ENCODE measurements at places on chromosomes 5 and 9.
A peak's percentile ranks its signal among the peaks of the same experiment; 100 is the strongest.

DNA sequence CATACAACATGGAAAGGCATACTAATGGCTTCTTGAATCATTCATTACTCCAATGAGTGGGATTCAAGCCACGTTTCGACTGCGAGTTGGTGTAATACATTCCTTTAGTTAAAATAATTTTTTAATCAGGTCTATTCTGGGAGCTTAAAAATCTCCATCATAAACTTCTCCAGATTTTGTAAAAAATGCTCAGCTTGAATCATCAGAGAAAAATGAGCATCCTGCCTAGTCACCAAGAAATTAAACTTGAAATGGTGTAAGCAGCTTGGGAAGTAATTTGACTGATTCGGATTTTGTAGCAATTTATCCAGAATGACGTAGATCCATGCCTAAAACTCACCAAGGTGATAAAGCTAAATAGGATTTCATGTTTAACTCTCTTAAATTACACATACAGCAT lies 165.7 kb downstream of the SLCO4C1 start:
- DNase-seq = no peak

DNA sequence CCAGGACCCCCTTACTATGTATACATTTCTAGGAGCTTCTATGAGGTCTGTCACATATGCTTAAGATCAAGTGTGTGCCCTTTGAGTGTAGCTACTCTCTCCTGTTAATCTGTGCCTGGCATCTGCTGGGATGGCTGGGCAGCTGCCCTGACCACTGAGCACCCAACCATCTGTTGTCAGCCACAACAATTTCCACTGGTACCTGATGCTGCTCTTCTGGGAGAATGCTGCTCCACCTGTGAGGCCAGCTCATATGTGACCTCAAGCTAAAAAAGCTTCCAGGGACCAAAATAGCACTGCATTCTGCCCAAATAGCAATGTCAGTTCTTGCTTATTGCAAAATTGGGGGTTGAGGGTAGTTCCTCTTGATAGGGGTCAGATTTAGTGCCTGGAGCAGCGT lies 595.6 kb downstream of the RAB3C start:
- no peak for DNase-seq

GRCh38 chr9:133917375-133917774 lies 74.7 kb downstream of the VAV2 start:
- DNase-seq = no peak

GRCh38 chr5:160262151-160263074 lies 33.1 kb downstream of the FABP6 start:
- no peak for DNase-seq

GRCh38 chr5:138077064-138077696 lies 6.7 kb upstream of the WNT8A start:
- peak; percentile 50 for DNase-seq

DNA sequence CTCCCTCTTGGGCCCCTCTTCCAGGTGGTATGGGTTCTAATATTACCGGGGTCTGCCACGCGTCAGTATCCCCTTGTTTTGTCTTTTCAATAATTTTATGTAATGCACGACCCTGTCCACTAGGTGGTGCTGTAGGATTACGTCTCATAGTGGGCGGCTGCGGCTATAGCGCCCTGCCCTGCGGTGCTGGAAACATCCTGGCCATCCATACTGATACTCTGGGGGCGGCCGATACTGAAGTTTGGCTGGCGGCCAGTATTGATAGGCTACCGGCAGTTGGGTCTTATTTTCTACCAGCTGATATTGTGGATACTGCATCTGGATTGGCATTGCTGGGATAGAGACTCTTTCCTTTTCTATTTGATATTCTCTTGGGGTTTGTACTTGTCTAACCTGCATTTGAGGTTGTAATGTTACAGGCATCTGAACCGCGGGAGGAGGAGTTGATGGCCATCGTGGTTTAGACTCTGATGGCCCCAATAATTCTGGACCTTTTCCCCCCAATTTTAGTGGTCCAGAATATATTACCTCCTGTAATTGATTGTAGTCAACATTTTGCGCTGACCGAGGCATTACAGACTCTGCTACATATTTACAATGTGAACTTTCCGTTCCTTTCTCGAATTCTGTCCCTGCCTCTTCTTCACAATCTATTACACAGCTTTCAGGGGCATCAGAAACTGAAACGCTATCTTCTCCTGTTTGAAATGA lies 3.3 kb upstream of the TMEM141 start:
- peak; percentile 69 for DNase-seq

GRCh38 chr5:59856358-59856757 lies 37.2 kb downstream of the PDE4D start:
- no peak for DNase-seq

- DNase-seq = no peak
These were observed 526 bp upstream of the GALNT10 start for GRCh38 chr5:154189819-154190594.

GRCh38 chr5:6466975-6467567 lies 18.4 kb downstream of the UBE2QL1 start:
- no peak for DNase-seq

GRCh38 chr5:102090770-102091169 lies 205.3 kb downstream of the SLCO4C1 start:
- peak; percentile 7 for DNase-seq

DNA sequence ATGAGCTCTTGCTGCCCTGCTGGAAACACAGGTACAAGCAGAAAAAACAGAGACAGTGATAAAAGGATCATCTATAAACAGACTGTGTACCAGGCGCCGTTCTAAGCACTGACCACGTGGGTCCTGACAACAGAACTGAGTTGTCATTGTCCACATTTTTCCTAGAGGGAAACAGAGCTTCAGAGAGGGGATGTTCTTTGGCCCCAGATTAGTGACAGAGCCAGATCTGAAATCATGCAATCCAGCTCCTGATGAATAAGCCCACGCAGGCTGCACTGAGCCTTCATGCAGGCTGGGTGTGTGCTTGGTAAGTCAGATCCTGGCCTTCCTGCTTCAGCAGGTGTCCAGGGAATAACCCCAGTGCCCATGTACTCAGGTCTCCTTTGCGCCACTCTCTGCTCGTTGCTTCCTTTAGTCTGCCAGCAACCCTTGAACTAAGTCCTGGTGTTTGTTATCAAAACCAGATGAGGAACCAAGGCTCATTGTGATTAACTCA lies 22.8 kb upstream of the TCF7 start:
- DNase-seq = no peak

GRCh38 chr5:94544875-94545547 lies 73.4 kb downstream of the KIAA0825 start:
- DNase-seq = no peak

GRCh38 chr9:127885508-127886281 lies 8.2 kb upstream of the AK1 start:
- no peak for DNase-seq

- no peak for DNase-seq
These were observed 25.7 kb downstream of the LRRTM2 start for GRCh38 chr5:138849439-138849838.

DNA sequence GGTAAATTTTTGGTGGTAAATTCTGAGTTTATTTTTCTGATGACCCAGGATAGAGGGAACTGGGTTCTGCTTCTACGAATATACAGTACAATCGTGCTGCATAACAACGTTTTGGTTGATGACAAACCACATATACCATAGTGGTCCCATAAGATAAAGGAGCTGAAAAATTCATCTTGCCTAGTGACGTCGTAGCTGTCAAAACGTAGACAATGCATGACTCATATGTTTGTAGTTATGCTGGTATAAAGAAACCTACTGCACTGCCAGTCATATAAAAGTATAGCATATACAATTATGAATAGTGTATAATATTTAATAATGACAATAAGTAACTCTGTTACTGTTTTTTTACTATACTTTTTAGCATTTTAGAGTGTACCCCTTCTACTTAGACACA lies 244.0 kb downstream of the GAS1 start:
- DNase-seq = no peak

DNA sequence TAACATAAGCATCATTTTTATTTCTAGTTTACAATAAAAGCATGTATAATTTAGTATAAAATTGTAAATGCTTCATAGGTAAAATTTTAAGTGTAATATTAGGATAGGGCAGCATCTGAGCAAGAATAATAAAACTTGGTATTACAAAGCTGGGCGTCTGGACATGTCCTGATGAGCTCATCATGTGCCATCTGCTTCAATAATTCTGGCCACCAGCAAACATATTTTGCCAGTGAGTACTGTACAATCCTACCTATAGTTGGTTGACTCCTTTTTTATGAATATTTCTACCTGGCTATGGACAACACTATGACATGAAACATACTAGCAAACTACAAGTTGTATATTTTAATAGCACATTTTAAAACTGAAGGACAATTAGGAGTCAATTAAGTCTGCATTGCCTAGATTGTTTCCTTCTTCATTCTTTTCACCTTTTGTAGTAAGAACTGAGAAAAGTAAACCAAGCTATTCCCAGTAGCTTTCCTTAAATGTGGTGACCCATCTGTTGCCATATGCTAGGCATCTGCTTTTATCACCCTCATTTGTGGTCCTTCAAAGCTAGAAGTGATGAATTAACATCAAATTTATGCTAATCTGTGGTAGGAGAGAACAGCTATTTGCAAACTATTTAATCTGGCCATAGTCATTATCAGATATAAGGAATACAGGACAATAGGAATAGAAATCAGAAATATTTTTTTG lies 23.4 kb downstream of the LURAP1L start:
- peak; percentile 76 for DNase-seq

- no peak for DNase-seq
These were observed 317.9 kb upstream of the IRX1 start for GRCh38 chr5:3277590-3278196.

DNA sequence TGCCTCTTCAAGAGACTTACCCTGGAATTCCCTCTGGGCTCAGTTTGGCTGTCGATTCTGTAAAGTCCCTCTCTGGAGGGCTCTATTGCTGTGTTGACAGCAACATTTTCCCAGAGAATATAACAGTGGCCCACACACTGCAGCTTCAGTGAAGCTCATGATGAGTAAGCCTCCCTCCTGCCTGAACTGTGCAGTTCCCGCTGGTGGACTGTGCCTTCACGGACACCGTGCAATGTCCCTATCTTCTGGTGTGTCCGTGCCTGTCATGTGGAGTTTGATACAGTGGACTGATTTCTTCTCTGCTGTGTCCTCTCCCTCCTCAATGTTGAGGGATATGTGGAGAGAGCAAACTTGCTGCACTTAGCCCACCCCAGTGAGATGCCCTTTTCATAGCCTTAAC lies 109.0 kb downstream of the NTRK2 start:
- no peak for DNase-seq

DNA sequence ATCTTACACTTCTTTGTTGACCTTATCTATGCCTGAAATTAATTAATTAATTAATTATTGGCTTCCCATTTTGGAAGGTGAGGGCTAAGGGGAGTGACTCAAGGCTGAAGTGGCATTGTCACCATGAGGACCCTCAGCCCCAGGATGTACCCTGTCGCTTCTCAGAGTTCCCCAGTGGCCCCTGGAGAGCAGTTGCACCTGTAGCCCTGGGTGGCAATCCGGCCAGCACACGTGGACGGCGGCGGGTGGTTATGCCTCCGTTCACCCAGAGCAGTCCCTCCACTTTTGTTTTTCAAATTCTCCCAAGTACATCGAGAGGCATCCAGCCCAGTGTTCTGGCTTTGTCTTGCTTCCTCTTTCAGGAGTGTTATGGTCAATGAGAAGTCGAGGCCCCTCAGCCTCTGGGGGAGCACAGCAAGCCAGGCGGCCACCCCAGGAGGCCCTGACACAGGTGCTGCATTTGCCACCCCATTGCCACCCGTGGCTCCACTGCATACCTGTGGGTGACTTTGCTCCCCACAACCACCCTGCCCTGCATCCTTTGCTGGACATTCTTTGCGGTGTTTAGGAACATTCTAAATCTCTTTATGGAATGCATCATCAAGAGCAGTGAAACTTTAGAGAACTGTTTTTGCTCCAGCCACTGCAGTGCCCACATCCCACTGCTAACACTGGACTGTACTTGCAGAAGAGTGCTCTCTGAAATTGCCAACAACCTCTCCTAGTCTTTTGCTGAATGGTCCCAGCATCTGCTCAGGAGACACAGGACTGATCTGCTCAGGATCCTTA lies 11.5 kb upstream of the IRX2 start:
- no peak for DNase-seq

DNA sequence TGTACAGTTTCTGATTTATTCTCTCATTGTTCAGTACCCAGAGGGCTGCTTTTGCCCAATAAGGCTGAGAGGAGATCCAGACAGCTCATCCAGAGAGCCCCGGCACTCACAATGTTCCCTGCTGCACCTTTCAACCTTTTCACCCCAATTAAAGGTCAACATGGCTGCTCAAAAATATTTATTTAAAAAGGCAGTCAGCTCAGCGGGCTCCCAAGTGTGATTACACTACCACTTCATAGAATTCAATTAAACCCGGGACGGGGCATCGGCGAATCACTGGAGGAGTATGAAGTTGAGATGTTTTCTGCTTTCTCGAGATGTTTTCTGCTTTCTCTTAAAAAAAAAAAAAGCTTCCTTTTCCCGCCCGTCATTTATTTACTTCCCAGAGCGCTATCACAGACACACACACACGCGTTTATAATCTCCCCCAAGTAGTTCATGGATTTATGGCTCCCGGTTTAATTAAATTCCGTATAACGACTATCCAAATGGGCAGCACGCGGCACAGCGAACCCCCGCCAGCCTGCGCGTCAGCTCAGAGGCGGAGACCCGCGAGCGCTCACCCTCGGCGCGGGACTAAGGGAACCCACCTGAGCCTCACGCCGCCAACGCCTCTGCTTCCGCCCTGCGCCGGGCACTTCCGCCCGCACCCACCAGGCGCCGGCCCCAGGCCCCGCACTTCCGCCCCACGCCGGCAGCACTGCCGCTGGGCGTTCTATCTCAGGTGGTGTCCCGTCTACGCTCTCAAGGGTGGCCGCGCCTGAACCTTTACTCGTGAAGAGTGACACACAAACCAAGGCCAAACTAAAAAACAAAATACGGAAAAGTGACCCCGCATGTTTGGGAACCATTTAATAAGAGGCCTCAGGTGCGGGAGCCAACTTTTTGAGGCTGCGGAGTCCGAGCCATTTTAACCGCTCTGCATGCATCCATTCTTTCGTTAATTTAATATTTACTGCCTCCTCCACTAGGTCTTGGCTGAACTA lies at the start of gene C5orf63:
TSS of gene C5orf63 (minus strand) at position 642 of the 986 bp plus-strand sequence. CDS start 14,507 bp downstream, outside the sequence.
- DNase-seq = no peak

DNA sequence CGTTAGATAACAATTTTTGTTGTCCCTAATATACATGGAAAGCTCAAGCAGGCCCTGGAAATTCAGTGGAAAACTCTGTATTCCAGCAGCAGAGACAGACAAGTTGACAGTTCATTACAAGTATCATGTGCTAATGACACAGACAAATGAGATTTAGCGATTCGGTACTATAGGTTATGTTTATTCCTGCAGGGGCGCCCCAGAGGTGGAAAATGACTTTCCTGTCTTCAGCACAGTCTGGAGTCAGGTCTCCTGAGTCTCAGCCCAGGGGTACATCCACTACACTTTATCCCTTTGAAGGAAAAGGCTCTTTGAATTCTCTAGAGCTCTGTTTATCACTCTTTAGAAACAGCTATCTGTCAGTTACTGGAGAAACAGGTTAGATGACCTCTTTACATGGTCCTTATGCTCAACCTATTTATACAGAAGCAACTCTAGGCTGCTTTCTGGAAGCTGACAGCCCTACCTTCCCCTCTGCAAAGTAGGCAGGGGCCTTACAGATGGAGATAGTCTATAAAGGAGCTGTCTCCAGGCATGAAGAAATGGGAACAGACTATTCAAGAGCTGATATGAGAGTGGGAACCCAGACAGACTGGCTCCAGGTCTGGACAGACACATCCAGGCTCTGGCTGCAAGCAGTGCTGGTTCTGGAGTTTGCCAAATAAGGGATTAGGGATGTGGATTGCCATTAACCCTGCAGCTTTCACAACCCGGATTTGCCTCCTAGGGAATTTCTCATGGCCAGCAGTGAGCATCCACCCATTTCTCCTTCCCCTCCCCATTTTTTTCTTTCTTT lies 7.2 kb upstream of the SLC31A2 start:
- no peak for DNase-seq
